ENCODE measurements at places on chromosomes 6 and 20. TPM values are rescaled to one million over a fixed set of nuclear protein-coding genes. Genes with fewer than 3 reads are reported as not detected.

Gene SRMS
- total RNA-seq = not detected

Gene CCDC167
- 24.0 TPM for total RNA-seq

Gene BEND6
- total RNA-seq = 8.3 TPM

Gene PKHD1
- total RNA-seq = 0.17 TPM

Gene WFDC9
- total RNA-seq = not detected

Gene PNPLA1
- not detected for total RNA-seq

Gene OPRM1
- total RNA-seq = not detected

Gene MTFR2
- total RNA-seq = 1.3 TPM

Gene TRIM10
- total RNA-seq = not detected

Gene ZC2HC1B
- not detected for total RNA-seq

Gene C6orf52
- total RNA-seq = 2.9 TPM

Gene SIRPG
- not detected for total RNA-seq

Gene SSTR4
- not detected for total RNA-seq

Gene CCN5
- total RNA-seq = not detected

Gene PTCHD4
- total RNA-seq = 11.4 TPM

Gene MMP24
- total RNA-seq = 13.7 TPM

Gene SGK2
- 0.64 TPM for total RNA-seq

Gene TRIM15
- total RNA-seq = not detected

Gene NAA20
- total RNA-seq = 73.0 TPM

Gene ZC3H12D
- total RNA-seq = 0.10 TPM

Gene EYS
- 0.07 TPM for total RNA-seq

Gene BRD2
- total RNA-seq = 213 TPM

Gene ZNF165
- 0.48 TPM for total RNA-seq

Gene PDYN
- total RNA-seq = not detected

Gene WFDC10B
- total RNA-seq = not detected

Gene FANCE
- total RNA-seq = 2.9 TPM

Gene GPR6
- total RNA-seq = not detected

Gene DEFB124
- not detected for total RNA-seq

Gene PPP1R16B
- 0.41 TPM for total RNA-seq

Gene SLC22A7
- total RNA-seq = not detected

Gene MUCL3
- total RNA-seq = not detected

Gene KCNB1
- 0.48 TPM for total RNA-seq

Gene SIM1
- total RNA-seq = not detected

Gene CD40
- total RNA-seq = 4.1 TPM

Gene TBXT
- not detected for total RNA-seq

Gene CTCFL
- not detected for total RNA-seq

Gene DNPH1
- 15.1 TPM for total RNA-seq

Gene MAFB
- total RNA-seq = 2.9 TPM

Gene PBOV1
- total RNA-seq = not detected

Gene STMND1
- total RNA-seq = 0.16 TPM

Gene BICRAL
- total RNA-seq = 5.9 TPM

Gene NDUFAF5
- 27.3 TPM for total RNA-seq

Gene ATAT1
- 15.7 TPM for total RNA-seq

Gene CYP21A2
- total RNA-seq = 0.11 TPM

Gene ARMH2
- total RNA-seq = not detected

Gene CCM2L
- total RNA-seq = 0.11 TPM

Gene GJA1
- total RNA-seq = 433 TPM

Gene JPH2
- total RNA-seq = 18.1 TPM

Gene FOXF2
- total RNA-seq = 0.61 TPM

Gene RAMACL
- 1.3 TPM for total RNA-seq

Gene SRSF12
- 7.0 TPM for total RNA-seq

Gene PRL
- not detected for total RNA-seq

Gene LPA
- not detected for total RNA-seq

Gene SLC26A8
- total RNA-seq = not detected

Gene HMGCLL1
- 0.24 TPM for total RNA-seq

Gene RPL7L1
- total RNA-seq = 90.1 TPM

Data from astrocyte (in vitro differentiated cells and primary cell).